ENCODE measurements at places on chromosomes 4 and X.
A peak's percentile ranks its signal among the peaks of the same experiment; 100 is the strongest.

DNA sequence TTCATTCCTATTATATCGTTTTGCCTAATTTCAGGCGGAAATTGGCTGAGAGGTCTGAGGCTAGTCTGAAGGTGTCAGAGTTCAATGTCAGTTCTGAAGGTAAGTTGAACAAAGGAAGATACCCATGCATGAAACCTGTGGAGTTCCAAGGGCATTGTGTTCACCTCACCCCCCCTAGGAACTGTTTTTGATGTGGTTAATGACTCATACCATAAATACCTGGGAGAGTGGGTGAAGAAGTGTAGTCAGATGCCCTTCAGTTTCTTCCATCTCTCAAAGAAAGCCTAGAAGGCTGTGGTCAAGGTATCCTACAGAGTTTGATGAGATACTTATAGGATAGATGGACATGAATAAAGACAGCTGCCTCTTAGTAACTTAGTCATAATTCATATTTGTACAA, 2.7 kb downstream of the UTP14A start:
- no peak for DNase-seq

- no peak for DNase-seq
Observed at GRCh38 chr4:111266937-111267336, 644.1 kb upstream of the PITX2 start.

DNA sequence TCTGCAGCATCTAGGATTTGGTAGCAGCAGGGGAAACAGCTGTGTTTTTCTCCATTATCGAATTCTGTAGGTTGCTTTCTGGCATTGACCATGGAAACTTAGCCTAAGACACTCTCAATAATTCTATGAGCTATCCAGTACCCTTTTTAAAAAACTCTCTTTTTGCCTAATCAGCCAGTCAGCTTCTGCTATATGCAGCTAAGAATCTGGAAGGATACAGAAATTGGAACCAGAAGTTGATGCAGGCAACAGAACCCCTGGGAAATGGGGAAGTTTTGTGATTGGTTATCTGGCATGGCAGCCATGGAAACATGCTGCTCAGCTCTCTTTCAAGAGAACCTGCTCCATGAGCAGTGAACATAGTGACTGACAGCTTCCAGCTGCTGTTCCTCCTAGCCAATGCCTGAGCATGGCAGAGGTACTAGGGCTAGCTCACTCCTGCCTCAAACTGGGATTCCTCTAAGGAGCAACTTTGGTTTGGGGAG, 417.6 kb upstream of the MAOA start:
- no peak for DNase-seq

DNA sequence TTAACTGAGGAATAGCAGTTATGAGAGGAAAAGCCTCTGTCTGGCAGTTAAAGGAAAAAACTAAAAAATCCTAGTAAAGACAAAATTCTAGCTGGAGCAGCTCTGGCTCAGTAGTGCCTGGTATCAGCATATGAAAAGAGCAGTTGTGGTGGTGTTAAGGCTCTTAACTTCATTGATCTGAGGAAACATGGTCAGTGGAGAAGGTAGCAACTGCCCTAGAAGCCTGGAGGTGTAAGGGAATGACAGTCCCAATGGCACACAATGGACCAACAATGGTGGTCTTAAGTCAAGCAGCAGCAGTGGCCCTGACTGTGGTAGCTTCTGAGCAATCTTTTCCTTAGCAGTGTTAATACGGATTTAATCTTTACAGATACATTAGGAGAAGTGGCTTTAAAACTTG, 189.6 kb upstream of the POF1B start:
- no peak for DNase-seq

DNA sequence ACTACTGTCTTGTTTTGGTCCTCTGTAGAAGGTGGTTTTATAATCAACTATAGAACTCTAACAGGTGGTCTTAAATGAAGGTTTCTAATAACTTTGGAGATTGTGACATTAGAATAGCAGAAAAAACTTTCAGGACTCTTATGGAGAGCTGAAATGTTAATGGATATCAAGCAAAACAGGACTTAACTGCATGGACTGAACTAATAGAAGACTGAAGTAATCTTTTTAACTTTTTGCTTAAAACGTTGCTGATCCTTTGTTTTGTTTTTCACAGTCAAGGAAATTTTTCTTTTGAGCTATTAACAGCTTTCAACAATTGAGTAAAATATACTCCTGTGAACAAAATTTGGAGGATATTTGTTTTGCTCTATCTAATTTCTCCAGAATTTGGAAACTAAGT, 17.2 kb downstream of the NXT2 start:
- no peak for DNase-seq

- peak; percentile 25 for DNase-seq
Observed at GRCh38 chr4:117164338-117164737, 79.0 kb upstream of the TRAM1L1 start.

DNA sequence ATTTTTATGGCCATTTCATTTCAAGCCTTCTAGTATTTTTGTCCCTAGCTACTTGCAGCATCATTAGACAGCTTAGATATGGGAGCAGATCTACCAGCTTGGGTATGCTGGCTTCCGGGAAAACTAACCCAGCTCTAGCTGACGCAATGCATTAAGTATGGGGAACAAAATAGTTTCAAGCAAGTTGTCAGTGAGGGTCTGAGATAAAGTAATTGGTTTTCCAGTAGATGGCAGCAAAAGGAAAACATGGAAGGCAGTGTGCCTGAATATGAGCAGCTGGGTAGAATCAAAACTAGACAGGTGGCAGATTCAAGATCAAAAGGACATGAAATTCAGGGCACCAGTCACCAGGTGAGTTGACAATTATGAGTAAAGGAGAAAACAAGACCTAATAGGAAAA, 340.9 kb upstream of the CTSO start:
- DNase-seq: peak; percentile 92

GRCh38 chrX:14357314-14357713, 172.0 kb upstream of the GLRA2 start:
- no peak for DNase-seq

- DNase-seq: no peak
Observed at GRCh38 chrX:34810364-34810763, 132.2 kb upstream of the FAM47B start.

- DNase-seq: peak; percentile 51
Observed at GRCh38 chr4:188619456-188620149, 480.4 kb downstream of the TRIML1 start.

- DNase-seq: no peak
Observed at GRCh38 chr4:11297201-11297600, 131.5 kb downstream of the HS3ST1 start.

DNA sequence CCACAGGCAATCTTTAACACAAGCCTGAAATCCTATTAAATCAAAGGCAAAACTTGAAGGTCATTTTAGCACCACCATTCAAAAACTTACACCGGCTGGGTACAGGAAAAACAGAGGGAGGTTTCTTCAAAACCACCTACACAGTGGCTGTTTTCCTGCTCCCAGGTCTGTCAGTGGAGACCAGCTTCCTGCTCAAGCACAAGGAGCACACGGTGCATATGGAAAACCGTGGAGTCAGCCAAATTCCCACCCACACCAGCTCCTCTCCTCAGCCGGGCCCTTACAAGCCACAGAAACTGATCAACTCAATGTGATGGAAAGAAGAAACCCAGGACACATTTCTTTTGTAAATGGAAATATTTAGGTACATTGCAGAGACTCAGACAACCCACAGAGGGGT, 14.3 kb upstream of the FAM241A start:
- DNase-seq: peak; percentile 47

- DNase-seq: peak; percentile 46
Observed at GRCh38 chrX:151004085-151004484, 20.9 kb downstream of the HMGB3 start.

- DNase-seq: peak; percentile 18
Observed at GRCh38 chr4:150323406-150324325, 245.4 kb downstream of the DCLK2 start.

DNA sequence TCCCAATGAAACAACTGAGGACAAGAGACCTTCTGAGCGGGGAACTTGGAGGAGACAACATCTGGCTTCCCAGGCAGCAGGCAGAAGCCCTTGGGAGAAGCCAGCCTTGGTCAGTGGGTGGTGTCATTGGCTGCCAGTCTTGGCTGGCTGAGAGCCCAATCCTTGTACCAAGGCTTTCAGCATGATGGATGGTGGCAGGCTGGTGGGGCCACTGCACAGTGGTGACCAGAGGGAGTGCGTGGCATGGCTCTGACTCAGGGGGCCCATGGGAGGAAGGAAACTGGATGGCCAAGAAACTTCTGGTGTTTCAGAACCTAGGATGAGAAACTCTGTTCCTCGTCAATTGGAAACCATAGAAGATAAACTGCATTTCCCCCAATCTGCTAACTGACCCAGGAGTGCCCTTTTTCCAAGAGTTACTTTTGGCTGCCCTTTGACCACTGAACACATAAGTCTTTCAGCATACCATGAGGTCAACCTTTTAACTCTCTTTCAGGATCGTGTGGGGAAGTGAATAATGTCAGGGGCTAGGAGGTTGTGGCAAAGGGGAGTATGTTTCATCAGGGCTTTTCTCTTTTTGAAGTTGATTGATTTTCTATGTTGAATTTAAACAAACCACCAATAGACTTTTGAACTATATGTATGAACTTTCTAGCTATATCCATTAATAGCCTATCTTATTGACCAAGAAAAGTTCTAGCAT, 60.9 kb downstream of the SOWAHB start:
- DNase-seq: no peak

DNA sequence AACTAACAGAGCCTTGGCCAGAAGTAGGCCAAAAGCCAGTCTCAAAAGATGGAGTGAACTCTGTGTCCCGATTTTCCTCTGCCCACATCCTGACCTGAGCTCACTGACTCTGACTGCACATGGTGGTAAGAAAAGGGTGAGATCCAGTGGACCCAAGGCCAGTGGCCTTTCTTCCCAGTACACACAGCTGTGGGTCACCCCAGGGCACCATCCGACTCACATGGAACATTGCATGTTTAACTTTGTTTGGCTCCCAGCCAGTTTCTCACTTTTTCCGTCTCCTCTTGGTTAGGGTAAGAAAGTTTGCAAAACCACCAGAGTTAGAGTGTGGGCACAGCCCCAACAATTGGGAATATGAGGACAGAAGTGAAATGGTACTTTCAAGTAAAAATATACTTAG, 69.8 kb downstream of the GAB1 start:
- no peak for DNase-seq

GRCh38 chr4:114509340-114509739, 89.3 kb upstream of the UGT8 start:
- DNase-seq: no peak

GRCh38 chr4:8468746-8469535, 28.4 kb downstream of the TRMT44 start:
- DNase-seq: peak; percentile 79

DNA sequence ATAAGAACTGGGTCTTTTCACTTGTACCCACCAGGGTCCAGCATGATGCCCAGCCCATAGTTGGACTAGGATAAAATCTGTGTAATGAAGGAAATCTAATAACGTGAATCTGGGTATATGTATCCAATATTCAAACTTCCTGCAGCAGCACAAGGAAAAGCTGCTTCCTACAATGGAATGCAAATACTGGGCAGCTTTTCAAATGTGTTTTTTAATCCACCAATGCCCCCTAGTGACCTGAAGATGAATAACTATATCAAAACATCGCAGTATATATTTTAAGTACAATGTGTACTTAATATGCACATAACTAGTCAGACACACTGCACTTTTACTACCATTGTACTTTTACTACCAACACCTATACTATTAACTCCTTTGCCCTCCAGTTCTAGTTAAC, 5.3 kb downstream of the APOO start:
- peak; percentile 46 for DNase-seq
